Activated CD8-positive, alpha-beta memory T cell treated with anti-CD3 and anti-CD28 coated beads, Interleukin-2, amount 50 U/mL, for 4 hours (primary cell): ENCODE measurements at places on chromosomes 2 and 18.

DNA sequence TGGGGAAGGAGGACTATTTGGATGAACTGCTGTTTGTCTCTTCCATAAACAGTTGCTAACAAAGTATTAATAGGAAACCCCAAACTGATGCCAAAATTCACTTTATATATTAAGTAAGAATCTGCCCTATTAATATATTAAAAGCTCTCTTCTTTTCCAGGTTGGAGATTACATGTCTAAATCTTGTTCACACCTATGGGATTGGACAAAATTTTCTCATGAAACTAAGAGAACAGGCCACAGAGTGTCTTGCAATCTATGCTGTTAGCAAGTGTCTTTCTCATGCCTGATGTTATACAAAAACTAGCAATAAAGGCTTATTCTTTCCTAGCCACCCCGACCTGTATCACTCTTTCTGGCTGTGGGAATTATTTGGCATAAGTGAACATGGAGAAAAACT lies 18.3 kb downstream of the ZEB2 start:
- no peak for DNase-seq

DNA sequence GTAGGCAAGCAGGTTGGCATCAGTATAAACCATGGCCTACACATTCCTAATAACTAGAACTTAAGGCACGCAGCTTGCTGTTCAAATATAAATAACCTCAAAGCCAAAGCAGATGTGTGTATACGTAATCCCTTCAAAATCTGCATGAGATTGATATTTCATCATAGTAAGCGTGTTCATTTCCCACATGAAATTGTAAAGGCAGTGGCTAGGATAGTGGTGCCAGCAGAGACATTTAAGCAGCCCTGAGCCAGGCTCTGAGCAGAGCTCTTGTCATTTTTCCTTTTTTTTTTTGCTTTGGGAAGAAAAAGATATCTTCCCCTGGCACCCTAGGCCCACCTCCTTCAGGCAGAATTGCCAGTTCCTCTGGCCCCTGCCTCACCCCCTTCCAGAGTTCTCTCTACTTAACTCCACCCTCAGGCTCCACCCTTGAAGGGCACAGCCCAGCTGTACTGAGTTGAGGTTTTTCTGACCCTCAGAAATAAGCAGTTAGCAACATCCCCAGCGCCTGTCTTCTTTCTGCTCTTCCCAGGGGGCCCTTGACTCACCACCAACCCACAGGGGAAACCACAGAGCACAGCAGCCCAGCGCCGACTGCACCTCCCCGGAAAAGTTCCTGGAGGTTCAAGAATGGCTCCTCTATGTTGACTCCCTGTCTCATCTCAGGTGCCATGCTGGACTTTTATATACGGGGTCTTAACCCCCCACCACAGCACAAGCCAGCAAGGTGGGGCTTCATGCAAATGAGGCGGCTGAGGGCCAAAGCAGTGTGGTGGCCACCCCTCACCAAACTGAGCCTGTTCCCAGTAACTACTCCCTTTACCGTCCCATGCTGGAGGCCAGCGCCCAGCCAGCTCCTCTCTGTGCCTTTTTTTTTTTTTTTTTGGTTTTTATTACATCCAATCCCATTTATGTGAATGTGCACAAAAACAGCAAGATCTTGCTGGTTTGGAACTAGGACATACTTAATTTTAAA lies 84.7 kb downstream of the EHD3 start:
- peak; percentile 34 for DNase-seq

GRCh38 chr2:143157418-143157817 lies 28.2 kb downstream of the ARHGAP15 start:
- no peak for DNase-seq

GRCh38 chr2:1989216-1989615 lies 244.9 kb upstream of the PXDN start:
- DNase-seq: no peak

- no peak for DNase-seq
Measured at GRCh38 chr18:31774477-31774785, 13.8 kb upstream of the SLC25A52 start.

DNA sequence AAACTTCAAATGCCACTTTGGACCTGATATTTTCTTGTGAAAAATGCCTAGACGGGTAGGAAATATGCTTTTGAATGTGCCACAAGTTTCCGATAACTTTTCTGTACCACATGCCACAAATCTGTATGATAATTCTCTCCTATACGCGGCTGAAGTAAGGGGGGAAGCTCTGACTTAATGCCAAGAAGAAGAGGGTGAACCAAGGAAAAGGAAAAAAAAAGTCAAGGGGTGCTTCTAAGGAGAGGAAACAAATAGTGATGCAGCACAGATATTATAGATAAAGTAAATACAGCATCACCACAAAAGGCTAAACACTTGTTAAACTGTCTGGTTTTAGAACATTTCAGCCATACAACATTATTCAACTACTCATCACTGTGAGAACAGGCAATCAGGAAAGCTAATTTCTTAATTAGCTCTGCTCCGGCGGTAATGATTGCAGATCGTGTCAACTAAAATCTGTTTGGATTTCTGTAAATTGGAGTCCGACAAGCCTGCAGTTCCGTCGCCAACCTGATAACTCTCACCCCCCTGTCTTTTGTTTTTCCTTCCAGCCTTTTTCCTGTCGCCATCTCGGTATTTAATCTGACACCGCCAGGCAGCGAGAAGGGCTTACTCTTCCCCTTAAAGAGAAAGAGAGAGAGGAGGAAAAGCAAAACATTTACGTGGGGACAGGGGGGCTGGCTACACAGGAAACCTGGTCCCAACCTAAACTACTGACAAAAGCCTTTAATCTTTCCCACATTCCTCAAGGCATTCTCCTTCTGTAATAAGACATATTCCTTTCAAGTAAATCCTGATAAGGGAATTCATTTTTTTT lies 67.5 kb downstream of the ZEB2 start:
- no peak for DNase-seq

DNA sequence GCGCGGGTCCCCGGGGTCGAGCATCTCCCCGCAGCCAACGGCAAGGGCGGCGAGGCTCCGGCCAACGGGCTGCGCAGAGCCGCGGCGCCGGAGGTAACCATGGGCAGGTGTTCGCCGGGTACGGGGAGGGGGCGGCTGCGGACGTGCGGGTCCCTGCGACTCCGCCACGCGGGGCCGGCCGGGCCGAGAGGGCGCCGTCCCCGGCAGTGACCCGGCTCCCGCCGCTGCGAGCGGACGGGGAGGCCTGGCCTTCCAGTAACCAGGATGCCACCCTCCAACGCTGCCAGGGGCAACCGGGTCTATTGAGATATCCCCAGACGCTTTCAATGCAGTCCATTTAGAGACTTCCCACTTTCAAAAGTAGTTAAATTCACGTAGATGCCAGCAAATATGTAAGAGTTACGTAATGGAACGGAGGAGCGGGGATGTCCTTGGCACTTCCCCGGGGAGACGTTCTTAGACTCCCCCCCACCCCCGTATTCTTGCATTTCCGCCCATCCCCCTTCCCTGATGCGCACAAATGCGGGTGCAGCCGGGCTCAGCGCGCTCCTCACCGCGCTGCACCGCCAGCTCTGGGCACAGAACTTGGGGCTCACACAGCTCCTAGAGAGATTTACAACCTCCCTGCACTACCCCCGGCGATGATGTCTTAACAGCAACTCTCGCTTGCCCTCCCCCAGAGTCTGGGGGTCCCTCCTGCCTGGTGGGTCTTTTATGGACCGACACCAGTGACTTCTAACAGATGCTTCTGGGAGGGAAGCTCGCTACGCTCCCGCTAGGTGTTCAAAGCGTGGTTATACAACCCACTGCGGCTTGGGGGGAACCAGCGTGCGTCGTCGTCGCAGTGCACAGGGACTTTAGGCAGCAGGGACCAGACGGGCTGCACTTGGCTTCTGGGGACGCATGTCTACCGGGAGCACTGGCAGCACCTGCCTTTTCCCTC lies 657 bp downstream of the SGPP2 start:
- peak; percentile 15 for DNase-seq

GRCh38 chr2:182435754-182436153 lies 8.9 kb upstream of the PDE1A start:
- DNase-seq: no peak

GRCh38 chr18:20996418-20996817 lies 115.2 kb downstream of the ROCK1 start:
- DNase-seq: no peak

- no peak for DNase-seq
Measured at GRCh38 chr2:200129721-200130462, 174.5 kb downstream of the MAIP1 start.

GRCh38 chr2:219475278-219475677 lies 23.4 kb upstream of the GMPPA start:
- no peak for DNase-seq

DNA sequence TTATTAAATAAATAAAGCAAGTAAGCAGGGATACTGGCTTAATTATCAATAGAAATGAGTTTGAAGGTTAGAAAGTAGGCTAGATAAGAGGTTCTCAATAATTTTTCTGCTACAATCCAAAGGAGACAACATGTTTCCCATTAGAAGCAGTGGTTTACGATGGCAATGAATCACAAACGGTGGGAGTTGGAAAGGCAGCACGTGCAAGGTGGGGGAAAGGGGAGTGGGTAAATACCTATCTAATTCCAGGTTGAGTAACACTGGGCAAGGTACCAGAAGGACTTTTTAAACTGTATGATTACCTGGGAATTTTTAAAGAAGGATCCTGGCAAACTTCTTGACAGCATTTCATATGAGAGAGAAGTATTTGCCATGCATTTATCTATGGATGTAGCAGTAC lies 289.9 kb downstream of the NBAS start:
- DNase-seq: no peak

GRCh38 chr2:128734521-128735295 lies 416.0 kb upstream of the HS6ST1 start:
- no peak for DNase-seq

- DNase-seq: no peak
Measured at GRCh38 chr2:142037744-142038143, 93.1 kb downstream of the LRP1B start.

DNA sequence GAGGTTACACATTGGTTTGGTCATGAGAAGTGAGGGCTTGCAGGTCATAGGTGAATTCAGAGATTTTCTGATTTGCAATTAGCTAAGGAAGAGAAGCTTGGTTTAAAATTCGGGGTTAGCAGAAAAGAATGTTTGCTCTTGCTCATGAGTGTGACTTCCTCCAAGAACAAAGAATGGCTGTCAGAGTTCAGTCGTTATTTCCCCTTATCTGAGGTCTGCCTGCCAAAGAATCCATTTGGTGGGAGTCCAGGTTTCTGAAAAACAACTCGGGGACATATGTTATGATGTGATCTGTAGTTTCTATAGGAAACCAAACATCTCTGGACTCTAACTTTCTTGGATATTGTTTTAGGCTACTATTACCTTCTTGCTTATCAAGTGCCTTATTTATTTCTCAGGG lies 3.2 kb upstream of the UGT1A6 start:
- DNase-seq: no peak

- no peak for DNase-seq
Measured at GRCh38 chr2:20291846-20292408, 58.7 kb downstream of the PUM2 start.

- no peak for DNase-seq
Measured at GRCh38 chr18:70522183-70522680, 233.4 kb downstream of the SOCS6 start.

- no peak for DNase-seq
Measured at GRCh38 chr18:49071317-49071716, 120.6 kb upstream of the SMAD7 start.

GRCh38 chr2:28228434-28228995 lies 164.1 kb upstream of the FOSL2 start:
- no peak for DNase-seq

DNA sequence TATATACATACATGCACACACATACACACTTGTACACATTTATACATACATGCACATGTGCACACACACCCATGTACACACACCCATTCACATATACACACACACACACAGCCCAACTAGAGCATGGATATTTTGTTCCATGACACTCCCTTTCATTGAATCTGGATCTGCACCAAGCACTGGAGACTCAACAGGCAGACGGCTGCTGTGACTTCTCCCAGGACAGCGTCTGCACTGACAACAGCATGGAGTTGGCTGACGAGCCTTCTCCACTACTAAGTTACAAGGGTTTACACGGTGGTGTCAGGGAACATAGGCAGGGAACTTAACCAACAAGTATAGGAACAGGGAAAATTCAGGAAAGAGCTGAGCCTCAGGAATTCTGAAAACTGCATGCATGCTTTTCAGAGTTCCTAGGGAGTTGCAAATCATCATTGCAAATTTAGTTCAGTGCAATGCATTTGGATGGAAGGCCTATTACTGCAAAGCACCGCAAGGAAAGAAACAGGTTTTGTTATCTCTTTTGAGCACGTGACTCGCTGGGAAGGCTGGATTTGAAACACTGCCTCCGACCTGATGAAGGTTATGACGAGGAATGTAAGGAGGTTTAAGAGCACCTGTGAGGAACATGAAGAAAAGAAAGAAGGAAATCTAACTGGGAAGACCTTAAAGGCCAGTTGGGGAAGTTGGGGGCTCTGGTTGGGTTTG lies 35.9 kb downstream of the TMEM18 start:
- DNase-seq: no peak

GRCh38 chr2:130798472-130799218 lies 38.1 kb upstream of the ARHGEF4 start:
- DNase-seq: no peak

DNA sequence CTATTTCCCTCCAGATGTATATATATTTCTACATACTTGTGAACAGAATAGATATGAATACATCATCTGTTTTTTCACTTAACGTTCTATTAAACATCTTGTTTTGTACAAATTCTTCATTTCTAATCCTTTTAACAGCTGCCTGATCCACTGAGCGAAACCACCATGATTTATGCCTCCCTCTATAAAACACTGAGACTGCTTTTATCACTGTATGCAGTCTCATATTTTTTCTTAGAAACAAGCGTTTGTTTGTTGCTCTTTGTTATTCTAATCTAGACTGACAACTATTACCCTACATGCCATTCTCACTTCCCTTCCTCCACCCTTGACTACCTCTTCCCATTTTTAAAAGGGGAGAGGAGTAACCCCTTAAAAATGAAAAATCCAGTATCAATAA lies 88.2 kb downstream of the DTNB start:
- no peak for DNase-seq

GRCh38 chr18:49988101-49988500 lies 174.8 kb upstream of the ACAA2 start:
- no peak for DNase-seq

DNA sequence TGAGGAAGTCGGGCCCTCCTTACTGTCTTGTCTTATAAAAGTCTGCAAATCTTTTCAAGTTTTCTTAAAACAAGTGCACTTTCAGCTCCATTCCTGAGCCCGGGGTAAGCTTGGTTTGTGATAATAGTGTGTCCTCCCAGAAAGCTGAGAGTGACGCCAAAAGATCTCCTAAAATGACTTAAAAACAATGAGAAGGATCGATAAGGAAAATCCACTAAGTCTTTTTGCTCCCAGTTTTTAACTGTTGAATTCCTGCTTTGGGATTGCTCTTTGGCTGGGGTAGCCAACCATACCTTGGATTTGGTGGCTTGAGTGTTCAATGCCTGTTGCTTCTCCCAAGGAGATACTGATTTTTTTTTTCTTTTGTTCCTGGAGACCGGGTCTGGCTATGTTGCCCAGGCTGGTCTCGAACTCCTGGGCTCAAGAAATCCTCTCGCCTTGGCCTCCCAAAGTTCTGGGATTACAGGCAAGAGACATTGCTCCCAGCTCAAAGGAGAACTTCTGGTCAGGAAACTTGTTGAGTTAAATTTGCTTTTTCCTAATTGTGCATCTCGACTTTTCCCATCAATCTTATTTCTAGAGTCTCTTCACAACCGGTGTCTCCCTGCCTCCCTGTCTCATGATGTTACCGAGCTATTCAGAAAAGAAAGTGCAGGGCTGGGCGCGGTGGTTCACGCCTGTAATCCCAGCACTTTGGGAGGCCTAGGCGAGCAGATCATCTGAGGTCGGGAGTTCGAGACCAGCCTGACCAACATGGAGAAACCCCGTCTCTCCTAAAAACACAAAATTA lies 3.0 kb downstream of the TGIF1 start:
- no peak for DNase-seq

GRCh38 chr2:40346535-40347354 lies 105.1 kb downstream of the SLC8A1 start:
- DNase-seq: no peak
